H9 (cell line): ENCODE measurements at places on chromosomes 7 and 10. TPM values are rescaled to one million over a fixed set of nuclear protein-coding genes. Genes with fewer than 3 reads are reported as not detected.

DNA sequence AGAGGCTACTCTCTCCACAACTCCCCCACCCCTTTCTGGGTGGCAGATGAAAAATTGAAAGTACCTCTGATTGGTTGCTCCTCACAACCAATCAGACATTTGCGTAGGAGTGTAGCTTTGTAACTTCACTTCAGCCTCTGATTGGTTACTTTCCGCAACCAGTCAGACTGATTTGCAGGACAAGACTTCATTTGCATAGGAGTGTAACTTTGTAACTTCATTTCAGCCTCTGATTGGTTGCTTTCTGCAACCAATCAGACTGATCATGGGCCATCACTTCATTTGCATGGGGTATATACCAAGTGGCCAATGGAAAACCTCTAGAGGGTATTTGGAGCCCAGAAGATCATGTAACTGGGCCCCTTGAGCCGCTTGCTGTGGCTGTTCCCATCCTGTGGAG, 25.6 kb downstream of the CDNF start:
- DNase-seq: peak; percentile 27

DNA sequence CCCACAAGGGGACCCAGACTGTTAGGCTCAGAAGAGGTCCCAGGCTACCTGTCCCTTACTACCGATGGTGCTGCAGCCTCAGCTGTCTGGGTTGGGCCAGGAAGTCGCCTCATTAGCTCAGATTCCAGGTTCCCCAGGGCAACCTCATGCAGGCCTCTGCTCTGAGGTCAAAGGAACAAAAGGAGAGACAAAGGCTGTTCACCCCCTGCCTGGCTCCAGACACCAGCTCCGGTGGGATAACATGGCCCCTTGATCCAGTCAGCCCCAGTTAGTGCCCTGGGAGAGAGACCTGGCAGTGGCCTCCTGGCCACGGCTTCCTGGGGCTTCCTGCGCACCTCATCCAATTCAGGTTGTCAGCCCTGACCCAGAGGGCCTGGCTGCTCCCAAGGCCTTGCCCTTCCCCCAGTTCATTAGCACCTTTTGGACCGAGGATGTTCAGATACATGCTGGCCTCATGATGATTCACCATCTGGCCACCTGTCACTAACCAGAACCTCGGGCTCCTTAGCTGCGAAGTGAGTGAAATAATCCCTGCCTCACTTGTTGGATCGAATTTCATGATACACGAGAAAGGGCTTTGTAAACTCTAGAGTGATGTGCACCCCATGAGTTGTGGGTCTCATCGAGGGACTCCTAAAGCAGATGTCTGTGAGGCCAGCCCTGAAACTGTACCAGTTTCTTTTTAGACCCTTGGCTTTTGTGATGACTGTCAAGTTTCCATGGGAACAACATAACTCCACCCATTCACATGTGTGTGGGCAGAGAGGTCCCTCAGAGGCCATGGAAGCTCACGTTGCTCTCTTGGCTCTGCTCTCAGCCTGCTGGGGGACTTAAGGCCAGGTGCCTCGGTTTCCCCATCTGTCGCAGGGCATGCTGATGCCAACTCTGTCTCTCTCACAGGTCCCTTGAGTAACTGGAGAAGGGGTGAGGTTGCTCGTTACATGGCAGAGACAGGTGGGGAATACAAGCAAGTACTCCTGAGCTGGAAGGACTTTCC, 79.5 kb upstream of the PCBD1 start:
- DNase-seq: peak; percentile 34

- peak; percentile 66 for DNase-seq
Observed at GRCh38 chr10:32004161-32004591, 52.0 kb downstream of the KIF5B start.

DNA sequence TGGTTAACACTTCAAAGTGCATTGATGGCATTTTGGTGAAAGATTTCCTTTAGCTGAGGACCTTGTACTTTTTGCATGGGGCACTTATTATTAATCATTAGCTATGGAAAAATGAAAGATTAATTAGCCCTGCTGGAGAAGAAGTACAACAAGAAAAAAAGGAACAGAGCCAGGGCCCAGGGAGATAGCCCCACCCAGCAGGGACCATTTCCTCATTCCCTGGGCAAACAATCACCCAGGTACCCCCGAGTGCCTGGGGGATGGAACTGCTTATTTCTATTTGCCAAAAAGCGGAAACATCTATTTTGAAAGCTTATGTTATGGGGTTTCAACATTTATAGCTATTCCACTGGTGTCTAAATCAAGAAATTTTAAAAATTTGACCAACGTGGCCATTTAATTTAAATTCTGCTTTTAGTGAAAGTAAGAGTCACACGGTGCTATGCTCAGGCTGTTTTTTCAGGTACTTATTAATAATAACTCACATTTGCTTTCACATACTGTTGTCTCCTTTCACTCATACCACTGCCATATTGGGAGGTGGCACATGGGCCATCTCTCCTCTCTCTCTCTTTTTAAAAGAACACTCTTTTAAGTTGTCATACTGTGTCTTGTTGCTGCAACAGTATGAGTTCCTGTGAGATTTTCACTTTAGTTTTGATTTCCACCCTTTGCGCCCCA, 143.6 kb upstream of the KIF5B start:
- no peak for DNase-seq

DNA sequence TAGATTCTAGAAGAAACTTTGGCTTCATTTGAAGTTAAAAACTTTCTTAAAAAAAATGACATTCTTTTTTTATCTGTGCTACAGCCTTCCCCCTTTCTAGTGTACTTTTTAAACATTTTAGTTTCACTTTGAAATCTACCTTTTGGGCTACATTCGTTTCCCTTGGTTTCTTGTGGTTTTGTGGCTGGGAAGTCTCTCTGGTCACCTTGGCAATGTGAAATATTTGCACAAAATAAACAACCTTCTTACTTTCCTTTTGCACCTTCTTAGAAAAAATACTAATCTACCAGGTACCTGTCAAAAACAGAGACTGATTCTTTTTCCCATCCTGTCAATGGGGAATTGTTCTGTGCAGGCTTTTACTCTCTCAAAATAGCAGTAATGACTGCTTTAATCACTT, 350.2 kb downstream of the GATA3 start:
- DNase-seq: no peak

Gene ANK3
- 56.0 and 59.6 TPM in 2 replicates for total RNA-seq

DNA sequence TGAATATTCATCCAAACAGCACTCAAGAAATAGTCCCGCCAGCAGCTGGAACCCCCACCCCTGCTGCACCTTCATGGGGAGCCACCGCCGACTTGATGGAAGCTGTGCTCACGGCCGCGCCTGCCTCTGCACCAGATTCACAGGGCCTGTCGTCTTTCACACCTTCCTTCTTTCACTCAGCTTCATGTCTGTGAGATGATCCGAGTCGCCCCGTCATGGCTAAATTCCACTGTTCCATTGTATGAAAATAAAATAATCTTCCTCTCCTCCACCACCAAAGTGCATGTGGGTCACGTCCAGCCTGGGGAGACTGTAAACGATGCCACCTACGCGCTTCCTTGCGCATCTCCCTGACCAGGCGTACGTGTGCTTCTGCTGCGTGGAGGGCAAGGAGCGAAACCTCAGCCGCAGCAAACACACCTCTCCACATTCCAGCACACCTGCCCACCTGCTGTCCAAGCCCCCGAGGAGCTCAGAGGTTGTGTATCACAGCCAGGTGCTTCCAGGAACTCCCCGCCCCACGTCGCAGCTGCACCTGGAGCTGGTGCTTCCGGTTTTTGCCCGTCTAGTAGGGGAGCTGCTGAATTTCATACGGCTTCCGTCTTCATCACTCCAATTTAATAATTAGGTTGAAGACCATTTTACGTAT, 137.0 kb downstream of the PTPRN2 start:
- no peak for DNase-seq

GRCh38 chr7:44823255-44823781, 24.6 kb downstream of the H2AZ2 start:
- no peak for DNase-seq

- DNase-seq: no peak
Observed at GRCh38 chr7:26374647-26375373, 83.1 kb downstream of the SNX10 start.

Gene CDNF
- total RNA-seq: 0.86 and 1.3 TPM in 2 replicates

DNA sequence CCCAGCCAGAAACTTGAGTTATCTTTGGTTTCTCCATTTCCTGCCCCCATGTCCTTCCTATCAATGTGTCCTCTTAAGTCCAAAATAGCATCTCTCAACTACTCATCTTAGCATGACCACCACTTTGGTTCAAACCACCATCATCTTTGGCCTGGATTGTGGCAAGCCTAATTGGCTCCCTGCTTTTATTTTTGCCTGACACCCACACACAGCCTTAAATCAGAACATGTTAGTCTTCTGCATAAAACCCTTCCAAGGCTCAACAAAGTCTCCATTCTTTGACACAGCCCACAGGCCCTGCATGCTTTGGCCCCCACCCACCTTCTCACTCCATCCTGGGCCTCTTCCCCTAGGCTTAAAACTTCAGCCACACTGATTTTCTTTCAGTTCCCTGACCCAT, 2.0 kb upstream of the TSPAN14 start:
- no peak for DNase-seq

- peak; percentile 37 for DNase-seq
Observed at GRCh38 chr10:126087796-126088505, 191.6 kb downstream of the FANK1 start.

DNA sequence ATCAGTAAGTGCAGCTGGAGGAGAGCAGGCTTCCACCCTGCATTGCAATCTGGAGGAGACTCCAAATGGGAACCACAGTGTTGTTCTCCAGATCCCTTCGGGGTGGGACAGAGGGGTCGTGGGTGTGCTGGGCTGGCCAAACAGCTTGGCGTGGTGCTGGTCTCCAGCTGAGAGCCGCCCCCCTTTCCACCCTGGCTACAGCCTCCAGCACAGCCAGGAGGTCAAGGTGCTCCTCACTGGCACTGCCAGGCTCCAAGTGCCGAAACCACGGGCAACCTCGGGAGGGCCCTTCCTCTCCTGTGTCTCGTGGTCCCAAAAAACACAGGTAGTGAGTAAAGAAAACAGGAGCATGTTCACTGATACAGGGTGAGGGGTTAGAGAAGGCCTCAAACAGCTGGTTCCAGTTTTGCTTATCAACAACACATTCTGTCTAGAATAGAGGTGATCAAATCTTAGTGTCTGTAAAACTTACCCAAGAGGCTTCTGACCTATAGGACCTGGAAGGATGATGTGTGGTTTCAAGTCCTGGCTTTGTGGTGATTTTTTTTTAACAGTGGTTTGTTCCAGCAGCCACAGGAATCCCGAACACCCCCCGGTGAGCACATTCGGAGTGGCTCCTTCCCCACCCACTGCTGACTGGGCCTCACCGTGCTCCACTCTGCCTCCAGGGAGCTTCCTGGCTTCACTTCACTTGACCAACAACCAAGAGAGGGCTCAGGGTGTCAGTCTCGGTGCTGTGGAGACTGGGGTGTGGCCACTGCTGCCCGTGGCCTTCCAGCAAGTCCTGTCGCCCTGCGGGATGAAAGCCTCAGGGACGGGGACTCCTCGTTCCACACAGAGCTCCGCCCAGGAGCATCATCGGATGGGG, 31.2 kb upstream of the EN2 start:
- DNase-seq: no peak

Gene DRGX
- total RNA-seq: not detected in 2 replicates

- no peak for DNase-seq
Observed at GRCh38 chr7:117476557-117477215, 3.1 kb upstream of the CFTR start.

- no peak for DNase-seq
Observed at GRCh38 chr10:7359356-7359755, 51.5 kb downstream of the SFMBT2 start.

DNA sequence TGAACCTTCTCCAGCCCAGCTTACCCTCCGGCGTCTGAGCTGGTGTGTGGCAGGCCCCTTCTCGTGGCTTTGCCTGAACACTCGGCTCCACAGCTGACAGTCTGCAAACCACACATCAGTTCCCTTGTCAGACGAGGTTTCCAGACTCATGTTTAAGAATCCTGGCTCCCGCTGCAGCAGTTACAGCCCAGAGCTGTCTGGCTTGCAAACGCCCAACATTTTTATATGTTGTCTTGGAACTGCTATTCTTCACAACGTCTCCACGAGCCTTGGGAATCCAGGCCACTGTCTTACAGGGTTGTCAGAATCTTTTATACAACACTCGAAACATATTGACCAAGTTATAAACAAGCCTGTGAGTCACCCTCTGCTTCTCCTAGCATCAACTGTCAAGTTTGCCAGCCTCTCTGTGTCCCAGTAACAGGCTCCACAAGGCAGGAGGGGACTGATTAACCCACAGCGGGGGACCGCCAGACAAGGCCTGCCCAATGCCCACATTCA, 68.1 kb downstream of the TNS3 start:
- DNase-seq: no peak

Gene FAM237B
- total RNA-seq: not detected in 2 replicates

Gene STK32C
- total RNA-seq: 11.3 and 13.1 TPM in 2 replicates

DNA sequence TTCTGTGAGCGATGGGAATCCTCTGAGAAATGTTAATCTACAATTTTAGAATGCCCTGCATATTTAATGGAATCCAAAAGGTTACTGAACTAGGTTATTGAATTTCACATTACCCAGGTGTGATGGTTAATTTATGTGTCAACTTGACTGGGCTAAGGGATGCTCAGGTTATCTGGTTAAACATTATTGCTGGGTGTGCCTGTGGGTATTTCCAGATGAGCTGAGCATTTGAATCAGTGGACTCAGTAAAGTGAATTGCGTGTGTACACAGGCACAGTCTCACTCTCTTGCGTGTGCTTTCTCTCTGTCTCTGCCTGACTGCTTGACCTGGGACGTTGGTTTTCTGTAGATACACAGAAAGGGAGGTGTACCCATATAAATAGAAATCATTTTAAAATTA, 21.7 kb downstream of the RNF32 start:
- no peak for DNase-seq

Gene FAM25G
- total RNA-seq: not detected in 2 replicates

- DNase-seq: no peak
Observed at GRCh38 chr7:122767339-122767738, 64.6 kb upstream of the RNF148 start.

Gene MMRN2
- total RNA-seq: 1.0 and 1.4 TPM in 2 replicates

GRCh38 chr7:18225067-18225466, 197.4 kb upstream of the PRPS1L1 start:
- no peak for DNase-seq

Gene OPN4
- total RNA-seq: not detected in 2 replicates

Gene PON1
- total RNA-seq: 0.15 and 0.90 TPM in 2 replicates

Gene CPVL
- 26.9 and 28.0 TPM in 2 replicates for total RNA-seq

Gene SHLD2
- total RNA-seq: 25.9 and 27.8 TPM in 2 replicates

Gene PTPRN2
- total RNA-seq: 5.2 and 5.7 TPM in 2 replicates

GRCh38 chr7:45863715-45864114, 9.2 kb downstream of the CCDC201 start:
- DNase-seq: peak; percentile 76

Gene LIPF
- total RNA-seq: not detected in 2 replicates

Gene CYP2C8
- total RNA-seq: 0.26 TPM in 1 of 2 replicates, not detected in the other

GRCh38 chr7:23894892-23895569, 185.0 kb downstream of the STK31 start:
- no peak for DNase-seq

GRCh38 chr10:89030791-89031190, 40.2 kb downstream of the FAS start:
- DNase-seq: no peak

- DNase-seq: no peak
Observed at GRCh38 chr10:112834751-112835181, 115.3 kb upstream of the TCF7L2 start.

GRCh38 chr10:100656454-100656853, 88.9 kb upstream of the PAX2 start:
- peak; percentile 57 for DNase-seq

Gene SUN3
- not detected in 2 replicates for total RNA-seq
